Glutamatergic neuron (in vitro differentiated cells): ENCODE measurements at places on chromosomes 2 and 18. TPM values are rescaled to one million over a fixed set of nuclear protein-coding genes. Genes with fewer than 3 reads are reported as not detected.

The IL1F10 gene
- total RNA-seq = not detected

The NAT8 gene
- not detected for total RNA-seq

The SCYGR4 gene
- total RNA-seq = not detected

The SERTAD2 gene
- total RNA-seq = 15.7 TPM

The FKBP1B gene
- 38.1 TPM for total RNA-seq

The ADRA2B gene
- 0.91 TPM for total RNA-seq

- no peak for DNase-seq
- H3K27me3 ChIP-seq = peaks cover 3% of the 10 kb centered on the region
- no peaks in the 10 kb centered on the region for H3K4me1 ChIP-seq
- peaks cover 7% of the 10 kb centered on the region for H3K36me3 ChIP-seq
- no peak overlapping the region for H3K4me3 ChIP-seq
Observed at GRCh38 chr2:76406134-76406855, 695.6 kb upstream of the GCFC2 start.

GRCh38 chr2:74548900-74549826 lies 4.6 kb downstream of the LOXL3 start:
- peak overlapping the region; percentile 67 for H3K27ac ChIP-seq
- peak; percentile 50 for DNase-seq
- H3K36me3 ChIP-seq = peaks cover 9% of the 10 kb centered on the region
- peak overlapping the region; percentile 86 for H3K4me3 ChIP-seq
- peaks cover 33% of the 10 kb centered on the region for H3K27me3 ChIP-seq

- H3K4me3 ChIP-seq = no peak overlapping the region
- peaks cover 3% of the 10 kb centered on the region for H3K27me3 ChIP-seq
- DNase-seq = no peak
- H3K36me3 ChIP-seq = no peaks in the 10 kb centered on the region
- H3K27ac ChIP-seq = no peak overlapping the region
Observed at GRCh38 chr18:12849548-12849947, 34.5 kb downstream of the PTPN2 start.
